ENCODE measurements at places on chromosomes 1 and 21.

DNA sequence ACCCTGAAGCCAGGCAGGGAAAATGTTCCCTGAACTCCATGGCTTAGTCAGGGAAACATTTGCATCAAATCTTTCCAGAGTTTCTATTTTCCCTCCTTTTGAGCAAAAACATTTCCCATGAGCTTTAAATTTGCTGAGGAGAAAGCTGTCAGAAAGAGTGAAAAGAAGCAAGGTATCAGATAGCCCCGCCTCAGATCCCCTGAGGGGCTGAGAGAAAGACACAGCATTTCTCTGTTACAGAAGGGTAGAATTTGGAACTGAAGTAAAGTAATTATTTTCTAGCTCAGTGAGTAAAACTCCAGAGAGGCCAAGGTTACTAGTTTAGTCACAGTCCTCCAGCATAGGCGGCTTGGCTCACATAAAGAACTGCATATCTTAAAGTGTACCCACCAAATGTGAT is 10.6 kb downstream of the FMO1 start:
- no peak for DNase-seq

- DNase-seq: no peak
Measured at GRCh38 chr1:74517599-74518051, 5.2 kb upstream of the LRRC53 start.

DNA sequence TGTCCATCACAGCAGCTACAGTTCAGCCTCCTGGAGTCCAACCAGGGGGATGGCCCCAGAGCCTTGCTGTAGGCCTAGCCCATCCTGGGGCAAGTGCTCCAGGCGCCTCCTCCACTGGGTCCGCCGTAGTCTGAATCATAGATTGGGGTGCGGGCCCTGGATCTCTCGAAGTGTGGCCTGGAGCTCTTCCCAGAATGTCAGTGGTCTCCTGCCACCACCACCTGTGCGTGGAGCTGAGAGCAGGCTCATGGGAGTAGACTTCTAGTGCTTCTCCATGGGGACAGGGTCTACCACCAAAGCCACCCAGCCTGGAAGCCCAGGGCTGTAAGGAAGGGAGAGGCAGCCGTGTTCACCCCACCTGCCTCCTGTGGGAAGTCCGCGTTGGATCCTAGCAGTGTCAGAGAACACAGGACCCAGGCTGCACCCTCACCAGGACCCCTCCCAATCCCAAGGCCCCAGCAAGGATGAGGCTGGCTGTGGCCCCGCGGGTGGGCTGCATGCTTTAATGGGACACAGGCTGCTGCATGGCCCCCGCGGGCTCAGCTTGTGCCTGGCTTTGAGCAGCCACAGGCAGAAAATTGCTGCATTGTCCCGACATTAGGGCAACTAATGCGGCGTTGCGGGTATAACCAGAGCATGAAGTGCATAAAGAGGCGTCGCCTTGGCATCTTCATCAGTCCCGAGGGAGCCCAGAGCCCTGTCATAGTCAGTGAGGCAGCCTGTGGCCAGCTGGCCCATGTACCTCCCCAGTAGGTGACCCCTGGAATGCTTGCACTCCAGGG is 735 bp upstream of the HES3 start:
- DNase-seq: no peak

GRCh38 chr1:116409751-116410191 is 36.7 kb downstream of the ATP1A1 start:
- no peak for DNase-seq

- no peak for DNase-seq
Measured at GRCh38 chr1:8070381-8070811, 44.3 kb upstream of the ERRFI1 start.

DNA sequence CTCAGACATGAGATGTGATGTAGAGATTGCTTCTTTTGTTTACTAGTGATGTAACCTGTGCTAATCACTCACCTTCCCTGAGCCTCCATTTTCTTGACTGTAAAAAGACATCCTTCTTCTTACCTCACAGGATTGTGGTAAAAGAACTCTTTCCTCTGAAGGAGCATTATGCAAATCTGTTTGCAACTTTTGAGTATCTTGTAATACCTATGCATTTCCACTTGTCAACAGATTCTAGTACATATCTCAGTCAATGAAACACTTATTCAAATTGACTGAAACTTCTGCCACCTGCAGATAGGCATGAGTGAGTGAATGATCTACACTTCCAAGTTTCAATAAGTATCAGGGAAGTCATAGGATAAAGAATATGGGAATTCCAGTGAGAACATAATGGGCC is 174.7 kb downstream of the HHIPL2 start:
- no peak for DNase-seq

DNA sequence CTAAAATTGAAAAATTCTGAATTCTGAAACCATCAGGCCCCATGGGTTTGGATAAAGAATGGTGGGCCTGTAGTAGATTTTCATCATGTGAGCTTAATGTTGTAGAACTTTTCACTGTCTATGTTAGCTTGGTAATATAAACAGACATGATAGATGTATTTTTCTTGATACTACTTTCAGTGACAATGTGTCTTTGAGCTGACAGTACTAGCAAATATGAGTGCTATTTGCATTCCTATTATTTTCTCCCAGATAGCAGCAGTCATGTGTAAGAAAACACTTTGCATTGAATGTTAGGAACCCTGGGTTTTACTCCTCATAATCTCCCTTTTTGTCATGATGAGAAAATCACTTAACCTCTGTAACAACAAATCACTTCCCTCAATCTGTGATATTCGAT is 18.1 kb downstream of the KMO start:
- DNase-seq: no peak

DNA sequence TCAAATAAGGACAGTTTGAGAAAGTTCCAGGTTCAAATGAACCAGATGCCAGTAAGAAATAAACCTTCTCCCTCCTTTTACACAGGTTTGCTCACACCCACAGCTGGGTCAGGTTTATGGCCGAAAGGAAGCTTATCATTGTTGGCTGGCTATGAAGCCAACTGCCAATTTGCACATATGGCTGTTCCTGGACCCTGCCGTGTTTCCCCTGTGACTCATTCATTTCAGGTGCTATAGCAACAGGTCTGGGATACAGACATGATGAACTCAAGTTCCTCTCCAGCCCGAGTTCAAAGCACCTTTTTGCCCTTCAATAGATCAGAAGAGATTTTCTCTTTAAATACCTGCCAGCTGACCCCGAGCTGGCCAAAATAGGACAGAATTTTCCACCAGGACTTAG is 134.4 kb upstream of the SMYD2 start:
- no peak for DNase-seq

DNA sequence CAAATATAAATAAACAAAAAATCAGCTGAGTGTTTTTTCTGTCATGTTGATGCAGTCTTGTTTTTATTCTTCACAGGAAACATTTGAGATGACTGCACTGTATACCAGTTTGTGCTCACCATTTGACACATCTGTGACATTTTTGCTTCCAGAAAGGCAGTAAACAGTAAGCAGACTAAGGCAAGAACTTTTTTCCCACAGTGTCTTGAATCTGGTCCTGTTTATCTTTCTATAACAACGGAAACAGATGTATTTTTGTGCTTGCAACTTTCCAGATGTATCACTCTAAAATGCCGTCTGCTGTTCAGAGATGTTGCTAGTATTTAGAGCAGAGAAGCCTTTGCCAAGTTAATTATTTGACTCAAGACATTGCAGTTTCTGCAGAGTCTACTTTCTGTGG is 105.5 kb downstream of the ZC3H11B start:
- DNase-seq: no peak

DNA sequence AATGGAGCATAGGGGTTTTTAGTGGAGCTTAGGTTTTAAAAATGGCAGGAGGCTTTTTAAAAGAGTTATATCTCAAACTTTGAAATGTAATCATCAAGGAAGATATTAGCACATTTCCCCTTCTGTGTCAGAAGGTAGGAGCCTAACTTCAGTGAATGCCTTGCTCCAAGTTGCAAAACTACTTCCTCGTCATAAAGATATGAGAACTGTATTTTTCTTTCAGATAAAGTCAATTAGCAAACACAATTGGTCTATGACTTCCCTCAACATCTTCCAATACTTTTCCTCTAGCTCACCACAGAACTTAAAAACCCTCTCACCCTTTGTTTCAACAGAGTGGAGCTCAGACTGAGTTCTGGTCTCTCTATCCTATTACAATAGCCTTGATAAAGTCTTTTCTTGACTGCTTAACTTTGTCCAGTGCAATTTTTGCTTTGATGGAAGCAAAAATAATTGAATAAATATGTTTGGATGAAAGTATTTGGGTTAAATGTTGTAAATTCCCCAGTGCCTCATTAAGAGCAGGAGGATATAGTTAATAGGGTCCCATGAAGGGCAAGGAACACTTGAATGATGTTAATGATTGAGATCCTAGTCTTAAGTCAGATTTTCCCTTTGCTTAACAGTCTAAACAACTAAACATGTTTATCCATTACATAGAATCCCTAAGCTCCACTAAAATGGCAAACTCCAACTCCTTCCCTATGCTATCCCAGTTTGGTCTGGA is 58.9 kb downstream of the TNFSF18 start:
- no peak for DNase-seq

- no peak for DNase-seq
Measured at GRCh38 chr1:119662034-119662437, 14.0 kb upstream of the ZNF697 start.

DNA sequence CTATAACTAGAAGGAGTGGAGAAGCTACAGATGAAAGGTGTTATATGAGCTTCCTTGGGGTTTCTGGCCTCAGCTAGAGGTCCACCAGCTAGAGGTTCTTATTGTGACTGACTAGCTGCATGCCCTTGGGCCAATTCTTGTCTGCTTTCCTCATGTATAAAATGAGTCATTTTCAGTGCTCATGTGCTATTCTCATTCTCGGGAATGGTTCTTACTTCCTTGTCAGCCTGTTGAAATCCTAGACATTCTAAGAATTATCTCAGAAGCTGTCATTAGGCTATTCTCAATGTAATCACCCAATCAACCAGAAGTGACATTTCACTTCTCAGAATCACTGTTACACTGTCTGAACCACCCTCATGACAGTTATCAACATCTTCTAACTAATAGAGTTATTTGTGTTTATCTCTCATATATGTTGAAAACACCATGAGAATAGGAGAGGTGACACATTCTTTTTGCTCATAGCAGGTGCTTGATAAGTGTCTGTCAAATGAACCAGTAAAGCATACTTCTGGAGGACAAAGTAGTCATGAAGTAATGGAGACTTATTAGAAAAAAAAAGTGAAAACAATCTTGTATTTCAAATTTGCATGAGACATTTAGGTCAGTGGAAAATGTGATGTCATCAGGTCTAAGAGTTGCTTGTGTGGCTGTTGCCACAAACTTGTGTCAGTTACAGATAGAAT is 122.8 kb upstream of the IVNS1ABP start:
- DNase-seq: peak; percentile 55

GRCh38 chr1:229951856-229952534 is 115.0 kb upstream of the GALNT2 start:
- DNase-seq: no peak

GRCh38 chr1:167821969-167822685 is 91.8 kb downstream of the ADCY10 start:
- DNase-seq: no peak

DNA sequence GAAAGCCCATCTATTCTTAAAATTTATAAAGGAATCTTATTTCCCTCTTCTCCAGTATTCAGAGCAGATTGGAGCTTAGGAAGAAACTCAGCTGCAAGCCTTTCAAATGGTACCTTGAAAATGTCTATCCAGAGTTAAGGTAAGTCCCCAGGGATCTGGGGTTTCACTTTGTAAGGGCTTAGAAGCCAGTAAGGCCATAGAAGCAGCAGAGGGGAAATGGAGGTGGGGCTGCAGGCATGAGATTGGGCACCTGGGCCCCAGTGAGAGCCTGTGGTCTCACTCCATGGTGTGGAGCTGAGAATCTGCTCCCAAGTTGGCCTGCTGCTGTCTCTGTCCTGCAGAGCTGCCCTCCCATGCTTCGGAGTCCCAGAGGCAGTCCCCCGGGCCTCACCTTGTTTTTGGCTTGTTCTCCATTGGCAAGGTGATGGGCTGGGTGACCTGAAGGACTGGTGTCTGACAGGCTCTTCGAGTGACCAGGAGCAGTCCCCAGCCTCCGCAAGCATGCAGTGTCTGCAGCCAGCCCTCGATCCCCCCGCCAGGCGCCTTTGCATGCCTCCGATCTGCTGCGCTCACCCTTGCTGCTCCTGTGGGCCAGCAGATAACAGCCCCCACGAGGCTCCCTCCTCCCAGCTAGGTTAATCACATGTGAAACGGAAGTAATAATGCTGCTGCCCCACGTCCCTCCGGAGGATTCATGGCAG is 163.1 kb downstream of the PGBD5 start:
- no peak for DNase-seq

DNA sequence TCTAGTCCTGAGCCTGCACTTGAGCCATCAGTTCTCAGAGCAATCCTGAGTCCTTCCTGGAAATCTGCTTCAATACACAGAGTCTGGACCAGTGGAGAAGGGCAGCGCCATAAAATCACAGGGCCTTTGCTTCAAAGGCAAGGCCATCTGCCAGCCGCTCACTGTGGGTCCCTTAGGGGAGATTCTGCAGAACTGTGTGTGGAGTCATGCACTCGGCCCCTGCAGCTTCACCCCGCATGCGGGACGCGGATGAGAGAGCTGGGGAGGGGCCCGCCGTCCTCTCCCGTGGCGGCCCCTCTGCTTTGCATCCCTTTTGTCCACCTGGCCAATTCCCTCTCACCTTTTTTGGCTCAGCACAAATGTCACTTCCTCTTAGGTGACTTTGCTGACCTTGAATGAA is 311.2 kb upstream of the VAMP3 start:
- no peak for DNase-seq
